Purkinje cell (primary cell): ENCODE measurements at places on chromosomes 11 and 22. TPM values are rescaled to one million over a fixed set of nuclear protein-coding genes. Genes with fewer than 3 reads are reported as not detected.

Gene BTBD18
- polyA plus RNA-seq: 0.24 TPM in 1 of 2 replicates, not detected in the other

Gene ARL2
- polyA plus RNA-seq: 42.7 and 68.3 TPM in 2 replicates

Gene CHST1
- 3.8 and 9.0 TPM in 2 replicates for polyA plus RNA-seq

Gene GGT5
- not detected in 2 replicates for polyA plus RNA-seq

Gene POLR3H
- polyA plus RNA-seq: 16.1 and 19.1 TPM in 2 replicates

Gene CLDN5
- 0.17 and 0.28 TPM in 2 replicates for polyA plus RNA-seq

Gene ME3
- 41.7 and 44.2 TPM in 2 replicates for polyA plus RNA-seq

Gene GDPD4
- polyA plus RNA-seq: not detected in 2 replicates

Gene MS4A12
- polyA plus RNA-seq: not detected in 2 replicates

Gene DRICH1
- not detected in 2 replicates for polyA plus RNA-seq

Gene NPAS4
- 0.16 TPM in 1 of 2 replicates, not detected in the other for polyA plus RNA-seq

Gene TMPRSS6
- not detected in 2 replicates for polyA plus RNA-seq

Gene KRTAP5-2
- not detected in 2 replicates for polyA plus RNA-seq

Gene OR52N4
- polyA plus RNA-seq: not detected in 2 replicates

Gene IRAG1
- polyA plus RNA-seq: 1.3 and 2.3 TPM in 2 replicates

Gene CXCR5
- polyA plus RNA-seq: 0.42 TPM in 1 of 2 replicates, not detected in the other

Gene PATE2
- polyA plus RNA-seq: not detected in 2 replicates

Gene PRODH
- not detected in 2 replicates for polyA plus RNA-seq

Gene PDE2A
- 4.7 and 6.0 TPM in 2 replicates for polyA plus RNA-seq

Gene APOA1
- polyA plus RNA-seq: 12.6 and 17.5 TPM in 2 replicates

Gene ZNF280A
- not detected in 2 replicates for polyA plus RNA-seq

Gene C22orf42
- polyA plus RNA-seq: not detected in 2 replicates

Gene TP53AIP1
- 10.9 and 14.3 TPM in 2 replicates for polyA plus RNA-seq

Gene MS4A4A
- not detected in 2 replicates for polyA plus RNA-seq

Gene FIBIN
- polyA plus RNA-seq: 1.1 and 1.5 TPM in 2 replicates

Gene DBX1
- not detected in 2 replicates for polyA plus RNA-seq

Gene TMPRSS4
- not detected in 2 replicates for polyA plus RNA-seq

Gene MMP8
- not detected in 2 replicates for polyA plus RNA-seq

Gene NF2
- polyA plus RNA-seq: 5.0 TPM in 2 replicates

Gene P2RY2
- polyA plus RNA-seq: not detected in 2 replicates

Gene ZBTB16
- 7.4 TPM in 1 of 2 replicates, not detected in the other for polyA plus RNA-seq

Gene KRTAP5-1
- polyA plus RNA-seq: not detected in 2 replicates

Gene SPATA19
- not detected in 2 replicates for polyA plus RNA-seq

Gene MOB2
- 0.48 and 1.5 TPM in 2 replicates for polyA plus RNA-seq

Gene RANBP1
- 42.3 and 68.2 TPM in 2 replicates for polyA plus RNA-seq

Gene PACSIN2
- 22.6 and 33.4 TPM in 2 replicates for polyA plus RNA-seq

Gene CD3D
- polyA plus RNA-seq: not detected in 2 replicates

Gene OR8G5
- polyA plus RNA-seq: not detected in 2 replicates

Gene HORMAD2
- 1.3 TPM in 1 of 2 replicates, not detected in the other for polyA plus RNA-seq

Gene CTSC
- polyA plus RNA-seq: 11.6 and 17.3 TPM in 2 replicates

Gene TMEM151A
- 6.2 and 8.1 TPM in 2 replicates for polyA plus RNA-seq

Gene KRTAP5-9
- not detected in 2 replicates for polyA plus RNA-seq

Gene NXPE2
- polyA plus RNA-seq: 0.30 TPM in 1 of 2 replicates, not detected in the other

Gene SCGB1A1
- not detected in 2 replicates for polyA plus RNA-seq

Gene RIMBP3B
- 0.07 and 0.15 TPM in 2 replicates for polyA plus RNA-seq

Gene RIBC2
- polyA plus RNA-seq: not detected in 2 replicates

Gene FOLH1
- 0.24 TPM in 1 of 2 replicates, not detected in the other for polyA plus RNA-seq

Gene OR8A1
- not detected in 2 replicates for polyA plus RNA-seq

Gene CREB3L1
- polyA plus RNA-seq: 3.0 TPM in 1 of 2 replicates, not detected in the other

Gene CTSF
- 17.0 and 22.1 TPM in 2 replicates for polyA plus RNA-seq

Gene SEPTIN5
- 10.5 and 13.8 TPM in 2 replicates for polyA plus RNA-seq
